ENCODE measurements at places on chromosomes 5 and 9. TPM values are rescaled to one million over a fixed set of nuclear protein-coding genes. Genes with fewer than 3 reads are reported as not detected.

Gene SLF1
- 15.7 TPM for total RNA-seq

Gene CAMK2A
- total RNA-seq, result not detected

Gene SPAG8
- 3.2 TPM for total RNA-seq

DNA sequence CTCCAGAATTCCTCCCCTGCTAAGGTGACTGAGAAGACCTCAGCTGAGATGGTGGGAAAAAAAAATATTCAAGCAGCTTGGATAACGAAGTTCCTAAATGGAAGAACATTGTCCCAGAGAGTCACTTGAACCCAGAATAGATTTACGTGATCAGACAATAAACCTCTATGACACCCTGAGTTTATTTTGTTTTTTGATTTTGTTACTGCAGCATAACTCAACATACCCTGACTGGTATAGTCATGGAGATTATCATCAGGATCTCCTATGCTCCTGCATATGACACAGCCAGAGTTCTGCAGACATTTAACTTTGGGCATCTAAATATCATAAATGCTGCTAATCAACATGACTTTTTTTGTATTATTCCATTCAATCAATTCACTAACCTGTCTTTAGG lies 282.9 kb downstream of the RASEF start:
- no peak for DNase-seq

- no peak for DNase-seq
Observed at GRCh38 chr5:77935506-77936364, 159.6 kb upstream of the TBCA start.

GRCh38 chr9:82590845-82591244 lies 472.1 kb downstream of the RASEF start:
- no peak for DNase-seq

DNA sequence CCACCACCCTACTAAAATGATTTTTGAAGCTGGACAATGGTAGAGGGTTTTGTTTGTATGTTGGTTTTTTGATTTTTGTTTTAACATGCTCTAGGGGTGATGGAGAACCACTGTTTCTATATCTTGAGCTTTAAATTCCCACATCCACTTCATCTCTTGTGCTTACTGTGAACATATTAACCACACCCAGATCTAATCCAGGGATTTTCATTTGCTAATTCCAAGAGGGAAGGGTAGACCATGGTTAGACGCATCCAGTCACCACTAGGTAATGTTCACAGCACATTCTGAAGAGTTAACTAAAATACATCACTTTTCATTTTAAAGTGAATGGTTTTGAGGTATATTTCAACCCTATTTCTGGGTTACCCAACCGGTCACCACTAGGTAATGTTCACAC lies 36.5 kb upstream of the IQGAP2 start:
- DNase-seq, result no peak

DNA sequence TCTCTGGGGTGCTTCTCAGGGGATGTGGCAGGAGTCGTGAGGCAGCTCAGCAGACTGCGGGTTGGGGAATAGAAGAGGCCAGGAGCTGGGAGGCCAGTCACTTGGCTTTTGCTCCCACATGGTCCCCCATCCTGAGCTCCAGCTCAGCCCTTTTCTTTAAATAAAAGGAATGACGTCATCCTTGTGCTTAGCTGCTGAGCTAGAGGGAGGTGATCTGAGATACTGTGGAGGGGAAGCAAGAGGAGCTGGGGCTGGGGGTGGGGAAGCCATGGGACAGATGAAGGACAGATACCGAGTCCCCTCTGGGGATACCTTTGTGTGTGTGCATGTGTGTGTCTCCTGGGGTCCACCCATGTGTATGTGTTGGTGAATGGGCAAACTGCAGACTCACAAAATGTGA lies 89.0 kb upstream of the ARAP3 start:
- no peak for DNase-seq

Gene HRH2
- total RNA-seq, result 1.2 TPM

Gene HTR4
- total RNA-seq, result not detected

DNA sequence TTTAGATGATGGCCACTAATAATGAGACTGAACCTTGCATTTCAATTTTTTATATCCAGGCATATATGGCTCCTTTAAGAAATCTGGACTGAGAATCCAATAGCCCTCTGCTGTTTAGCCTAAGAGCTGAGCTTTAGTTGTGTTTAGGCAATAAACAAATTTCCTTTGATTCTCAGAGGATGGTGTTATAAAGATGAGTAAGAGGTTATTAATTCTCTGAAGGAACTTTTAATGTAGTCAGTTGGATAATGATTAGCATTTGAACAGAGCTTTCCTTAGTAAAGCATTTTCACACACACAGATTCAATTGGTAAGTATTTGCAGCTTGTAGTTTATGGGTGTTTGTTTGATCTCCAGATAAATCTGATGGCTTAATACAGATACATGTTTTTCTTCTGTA lies 149.6 kb downstream of the PRR16 start:
- DNase-seq, result no peak

GRCh38 chr5:67051164-67051563 lies 145.4 kb downstream of the CD180 start:
- DNase-seq, result no peak

DNA sequence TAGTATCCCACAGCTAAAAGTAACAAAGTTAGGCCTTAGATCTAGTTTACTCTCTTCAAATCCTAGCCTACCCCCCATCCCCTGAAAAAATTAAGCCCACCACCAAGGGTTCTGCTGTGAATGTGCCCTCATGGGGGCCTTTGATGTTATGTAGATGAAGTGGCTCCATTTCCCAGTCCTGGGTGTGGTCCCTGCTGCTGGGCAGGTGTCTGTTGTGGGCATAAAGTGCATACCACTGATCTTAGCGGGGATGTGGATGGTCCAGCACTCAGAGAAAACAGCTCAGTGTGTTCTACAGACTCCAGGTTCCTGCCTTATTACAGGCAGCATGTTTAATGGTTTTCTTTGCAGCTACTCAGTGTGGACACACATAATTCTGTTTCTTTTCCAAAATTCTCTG lies 1.9 kb downstream of the PCBD2 start:
- DNase-seq, result no peak

- no peak for DNase-seq
Observed at GRCh38 chr5:59850766-59851165, 42.8 kb downstream of the PDE4D start.

DNA sequence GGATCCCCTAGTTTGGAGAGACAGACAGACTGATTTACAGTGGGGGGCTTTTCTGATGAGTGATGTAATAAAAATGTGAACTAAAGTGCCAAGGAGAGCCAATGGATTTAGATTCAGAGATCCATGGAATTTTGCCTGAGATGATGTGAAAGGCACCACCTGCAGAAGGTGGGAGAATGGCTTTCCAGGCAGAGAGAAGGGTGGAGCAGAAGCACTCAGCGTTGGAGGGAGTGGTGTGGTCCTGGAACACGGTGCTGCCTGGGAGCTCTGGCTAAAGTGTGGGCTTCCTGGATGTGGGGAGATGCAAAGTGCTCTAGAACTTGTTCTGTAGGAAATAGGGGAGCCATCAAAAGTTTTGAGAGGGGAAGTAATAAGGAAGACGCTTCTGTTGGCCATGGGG lies 57.0 kb downstream of the IQGAP2 start:
- DNase-seq, result no peak

DNA sequence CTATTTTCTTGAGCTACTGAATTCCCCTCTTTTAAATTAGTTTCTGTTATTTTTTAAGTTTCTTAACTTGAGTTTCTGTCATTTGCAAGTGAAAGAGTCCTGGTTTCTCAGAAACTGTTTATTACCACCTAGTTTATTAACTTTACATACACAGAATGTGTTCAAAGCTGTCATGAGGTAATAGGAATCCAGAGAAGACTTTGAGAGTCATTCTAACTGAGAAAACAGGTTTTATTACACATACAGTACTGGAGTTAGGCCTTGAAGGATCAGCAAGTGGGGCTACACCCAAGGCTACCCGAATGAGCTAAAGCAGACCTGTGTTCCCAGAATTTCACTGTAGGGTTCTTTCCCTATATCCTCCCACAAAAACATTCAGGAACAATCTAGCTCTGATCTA lies 33.1 kb downstream of the FAM114A2 start:
- DNase-seq, result no peak

GRCh38 chr9:85246541-85246940 lies 495.2 kb downstream of the AGTPBP1 start:
- DNase-seq, result no peak

DNA sequence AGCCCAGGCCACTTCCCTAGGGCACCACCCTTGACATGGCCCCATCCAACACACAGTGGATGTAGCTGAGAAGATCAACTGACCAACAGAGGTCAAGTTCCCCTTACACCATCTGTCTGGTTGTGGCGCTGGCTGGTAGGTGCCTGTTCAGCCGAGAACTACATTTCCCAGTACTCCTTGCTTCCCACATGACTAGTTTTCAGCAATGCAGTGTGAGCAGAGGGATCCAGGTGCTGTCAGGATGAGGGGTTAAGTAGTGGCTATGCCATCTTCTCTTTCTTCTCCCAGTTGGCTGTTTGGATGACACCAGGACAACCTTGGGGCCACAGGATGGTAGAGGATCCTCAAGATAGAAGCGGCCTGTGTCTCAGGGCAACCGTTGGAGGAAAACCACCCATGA lies 48.6 kb upstream of the SH3PXD2B start:
- DNase-seq, result peak; percentile 4

DNA sequence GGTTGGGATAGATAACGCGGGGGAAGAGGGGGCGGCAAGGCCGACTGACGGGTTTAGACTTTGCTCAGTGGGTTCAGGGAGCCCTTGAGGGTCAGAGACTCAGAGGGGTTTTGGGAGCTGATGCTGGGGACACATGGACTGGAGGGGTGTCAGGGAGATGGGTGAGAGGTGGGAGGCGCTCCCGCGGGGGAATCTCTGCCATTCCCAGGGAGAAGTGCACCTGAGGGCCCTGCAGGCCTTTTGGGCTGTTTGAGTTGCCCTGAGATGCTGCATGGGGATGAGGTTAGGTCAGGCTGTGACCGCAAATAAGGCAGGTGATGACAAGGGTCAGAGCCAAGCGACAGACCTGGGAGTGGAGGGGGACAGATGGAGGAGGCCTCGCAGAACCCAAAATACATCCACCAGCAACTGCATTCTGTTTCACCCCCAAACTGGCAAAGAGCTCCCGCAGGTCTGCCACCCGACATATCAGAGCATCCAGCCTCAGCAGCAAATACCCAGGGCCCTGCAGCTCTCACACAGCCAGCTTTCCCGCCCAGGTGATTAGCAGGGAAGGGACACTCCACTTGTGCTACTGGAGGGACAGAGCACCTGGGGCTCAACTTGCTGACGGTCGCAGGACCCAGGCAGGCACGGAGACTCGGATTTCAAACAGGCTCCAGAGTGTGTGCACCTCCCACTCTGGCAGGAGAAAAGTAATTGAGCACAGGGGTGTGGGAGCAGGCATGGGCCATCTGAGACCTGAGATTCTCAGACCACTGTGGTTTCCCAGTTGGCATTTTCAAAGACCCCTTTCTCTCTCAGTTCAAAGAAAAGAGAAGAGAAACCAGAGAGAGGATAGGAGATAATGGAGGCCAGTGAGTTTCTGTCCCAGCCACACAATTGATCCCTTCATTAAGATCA lies 26.4 kb downstream of the TMOD1 start:
- DNase-seq, result no peak

Gene SLCO4C1
- total RNA-seq, result 4.0 TPM

Gene WDR38
- not detected for total RNA-seq

- DNase-seq, result no peak
Observed at GRCh38 chr5:114665551-114665950, 303.7 kb downstream of the KCNN2 start.

Measured in progenitor cell of endocrine pancreas (in vitro differentiated cells).